ENCODE measurements at places on chromosomes 2 and 18.

DNA sequence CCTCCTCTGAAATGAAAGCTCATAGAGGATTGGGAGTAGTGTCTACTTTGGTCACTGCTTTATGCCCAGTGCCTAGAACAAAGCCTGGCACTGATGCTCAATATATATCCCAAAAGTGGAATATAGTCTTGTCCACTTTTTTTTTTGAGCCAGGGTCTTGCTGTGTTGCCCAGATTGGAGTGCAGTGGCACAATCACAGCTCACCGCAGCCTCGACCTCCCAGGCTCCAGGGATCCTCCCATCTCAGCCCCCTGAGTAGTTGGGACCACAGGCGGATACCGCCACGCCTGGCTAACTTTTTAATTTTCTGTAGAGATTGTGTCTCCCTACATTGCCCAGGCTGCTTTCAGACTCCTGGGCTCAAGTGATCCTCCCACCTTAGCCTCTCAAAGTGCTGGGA, 3.8 kb downstream of the FKBP7 start:
- no peak for DNase-seq

DNA sequence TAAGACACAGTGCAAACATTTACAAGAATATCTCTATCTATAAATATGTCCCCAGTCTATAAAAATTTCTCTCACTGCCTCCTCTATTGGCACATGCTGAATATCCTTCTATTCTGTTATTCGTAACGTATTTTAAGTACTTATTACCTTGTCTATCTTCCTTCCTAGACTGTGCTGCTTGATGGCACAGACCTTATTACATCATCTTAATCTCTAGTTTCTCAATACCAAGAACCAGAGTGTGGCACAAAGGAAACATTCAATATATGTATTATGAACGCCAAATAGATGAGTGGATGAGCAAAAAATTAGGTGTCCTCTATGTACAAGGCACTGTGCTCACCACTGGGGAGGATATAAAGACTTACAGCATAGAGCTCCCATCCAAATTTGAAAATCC, 282.8 kb downstream of the NBAS start:
- peak; percentile 4 for DNase-seq

- no peak for DNase-seq
Measured at GRCh38 chr18:55089610-55090009, 130.3 kb upstream of the CCDC68 start.

DNA sequence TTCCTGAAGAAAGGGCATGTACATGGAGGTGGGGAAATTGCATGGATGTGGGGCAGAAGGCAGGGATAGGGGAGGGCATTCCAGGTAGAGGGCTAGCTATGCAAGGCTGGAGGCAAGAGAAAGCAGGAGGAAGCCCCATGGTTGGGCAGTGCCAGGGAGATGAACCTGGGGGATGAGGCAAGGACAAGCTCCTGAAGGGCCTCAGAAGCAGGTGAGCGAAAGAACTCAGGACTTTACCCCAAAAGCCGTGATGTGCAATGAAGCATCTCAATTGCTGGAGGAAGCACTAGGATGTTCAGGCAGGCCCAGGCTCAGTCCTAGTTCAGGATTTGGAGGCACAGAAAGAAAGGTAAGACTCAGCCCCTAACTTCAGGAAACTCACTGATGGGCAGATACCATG, 117.0 kb upstream of the EPAS1 start:
- no peak for DNase-seq

GRCh38 chr2:239027391-239028252, 179.7 kb downstream of the TWIST2 start:
- DNase-seq, result no peak

DNA sequence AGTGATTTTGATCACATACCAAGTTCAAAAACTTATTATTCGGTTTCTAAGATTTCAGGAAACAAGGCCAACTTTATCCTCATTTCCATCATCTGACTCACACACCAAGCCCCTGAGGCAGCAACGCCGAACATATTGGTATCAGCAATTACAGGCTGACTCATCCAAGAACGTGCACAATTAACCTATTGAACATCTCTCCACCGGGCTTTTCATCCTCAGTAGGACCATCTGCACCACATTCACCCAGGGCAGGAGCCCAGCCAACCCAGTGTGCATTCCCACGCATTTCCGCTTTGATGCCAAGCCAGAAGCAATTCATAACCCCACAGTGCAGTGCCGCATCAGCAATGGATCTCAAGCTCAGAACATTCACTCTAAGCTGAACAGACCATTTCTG, 52.9 kb downstream of the SCG2 start:
- DNase-seq, result no peak

- no peak for DNase-seq
Measured at GRCh38 chr2:192438239-192438638, 243.5 kb upstream of the TMEFF2 start.

DNA sequence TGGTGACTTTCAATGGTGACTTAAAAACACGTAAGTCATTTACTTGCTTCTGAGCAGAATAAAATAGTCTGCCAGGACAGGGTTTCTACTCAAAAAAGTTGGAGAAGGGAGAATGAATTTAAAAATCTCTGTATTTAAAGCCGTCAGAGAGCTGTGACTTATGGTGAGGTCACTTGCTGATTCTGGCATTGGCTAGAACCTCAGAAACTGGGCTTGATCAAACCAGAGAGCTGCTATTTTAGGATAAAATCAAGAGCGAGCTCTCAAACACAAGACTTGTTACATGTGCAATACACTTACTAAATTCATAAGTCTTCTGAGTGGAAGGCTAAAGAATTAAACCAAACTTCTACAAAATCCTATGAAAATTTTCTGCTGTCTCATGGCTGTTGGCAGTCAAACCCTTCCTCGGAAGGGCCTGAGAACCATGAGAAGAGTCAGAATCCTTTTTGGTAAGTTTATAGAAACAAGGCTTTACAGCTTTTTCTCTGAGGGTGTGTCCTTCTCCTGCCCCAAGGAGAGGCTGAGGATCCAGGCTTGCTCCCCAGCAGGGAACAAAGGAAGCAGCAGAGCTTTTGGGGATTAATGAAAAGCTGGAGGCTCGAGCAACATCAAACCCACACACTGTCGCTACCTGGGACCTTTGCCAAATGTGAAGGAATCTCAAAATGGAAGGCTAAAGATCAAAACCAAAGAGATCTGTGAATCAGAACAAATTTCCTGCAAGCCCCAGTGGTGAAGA, 816.4 kb downstream of the SOCS6 start:
- DNase-seq, result no peak

All from NB4 (cell line).